ENCODE measurements at places on chromosomes 6 and 20.
A peak's percentile ranks its signal among the peaks of the same experiment; 100 is the strongest.

DNA sequence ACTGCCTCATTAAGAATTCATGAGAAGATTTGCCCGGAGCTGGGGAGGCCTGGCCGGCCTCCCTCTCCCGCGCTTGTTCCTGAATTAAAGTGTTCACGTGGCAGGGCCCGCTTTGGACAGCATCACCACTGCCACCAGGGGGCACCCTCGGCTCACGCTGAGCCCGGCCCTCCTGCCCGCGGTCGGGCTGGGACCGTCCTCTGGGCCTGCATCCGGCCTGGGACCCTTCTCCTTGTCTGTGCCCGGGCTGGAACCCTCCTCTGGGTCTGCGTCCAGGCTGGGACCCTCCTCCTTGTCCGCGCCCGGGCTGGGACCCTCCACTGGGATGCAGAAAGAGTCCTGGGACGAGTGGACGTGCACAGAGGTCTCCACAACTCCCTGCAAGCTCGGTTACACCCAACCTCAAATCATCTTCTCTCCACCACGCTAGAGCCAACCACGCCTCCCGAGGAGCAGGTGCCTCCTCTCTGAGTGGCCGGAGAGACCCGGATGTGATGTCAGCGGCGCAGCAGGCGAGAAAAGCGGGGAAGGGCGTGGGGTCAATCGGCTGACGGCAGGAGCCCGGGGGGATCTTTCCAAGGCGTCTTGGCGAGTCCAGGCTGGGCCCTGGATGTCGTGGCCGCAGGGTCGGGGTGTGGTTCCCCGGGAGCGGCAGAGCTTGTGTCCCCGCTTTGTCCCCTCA lies 50.9 kb upstream of the DACT2 start:
- peak; percentile 76 for DNase-seq

GRCh38 chr6:131844243-131844841 lies 36.5 kb downstream of the ENPP1 start:
- DNase-seq, result no peak

- no peak for DNase-seq
These were observed 242.2 kb upstream of the ECI2 start for GRCh38 chr6:4377603-4378002.

- DNase-seq, result no peak
These were observed 179.7 kb downstream of the BCAS1 start for GRCh38 chr20:53890443-53891305.

DNA sequence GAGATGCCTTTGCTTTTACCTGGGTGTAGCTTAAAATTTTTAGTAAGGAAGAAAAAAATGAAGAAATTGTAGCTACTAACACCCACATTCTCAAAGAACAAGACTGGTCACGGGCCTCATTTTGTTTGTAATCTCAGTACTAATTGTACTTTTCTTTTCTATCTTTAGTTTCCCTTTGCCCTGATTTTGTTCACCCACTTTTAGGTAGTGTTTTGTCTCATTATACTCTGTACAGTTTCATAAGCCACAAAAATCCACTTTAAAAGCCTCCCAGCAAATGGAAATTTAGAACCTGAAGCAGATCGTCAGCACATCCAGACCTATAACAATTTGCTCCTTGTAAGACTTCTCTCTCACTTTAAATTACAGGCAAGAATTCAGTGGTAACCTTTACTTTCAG lies 43.3 kb downstream of the TP53INP2 start:
- DNase-seq, result no peak

GRCh38 chr6:104227508-104227907 lies 632.2 kb downstream of the HACE1 start:
- DNase-seq, result no peak

Data from NCI-H146 (cell line).